Esophagus muscularis mucosa (tissue), 4 donors: ENCODE measurements at places on chromosomes 12 and 14. TPM values are rescaled to one million over a fixed set of nuclear protein-coding genes. Genes with fewer than 3 reads are reported as not detected.

- H3K36me3 ChIP-seq, result no peaks in the 10 kb centered on the region
- H3K4me3 ChIP-seq, result no peak overlapping the region
- H3K27ac ChIP-seq, result no peak overlapping the region
- H3K4me1 ChIP-seq, result no peaks in the 10 kb centered on the region
- H3K27me3 ChIP-seq, result no peaks in the 10 kb centered on the region
- no peak for DNase-seq
Observed at GRCh38 chr12:71797531-71797930, 42.0 kb upstream of the TBC1D15 start.

- no peak for DNase-seq
- H3K27me3 ChIP-seq, result no peaks in the 10 kb centered on the region
- peaks cover 15% of the 10 kb centered on the region for H3K4me1 ChIP-seq
- no peak overlapping the region for H3K4me3 ChIP-seq
- H3K36me3 ChIP-seq, result no peaks in the 10 kb centered on the region
Observed at GRCh38 chr12:98401427-98401826, 114.0 kb upstream of the TMPO start.

GRCh38 chr12:16369156-16369555, 21.7 kb downstream of the MGST1 start:
- no peaks in the 10 kb centered on the region for H3K4me1 ChIP-seq
- H3K4me3 ChIP-seq, result no peak overlapping the region
- H3K27me3 ChIP-seq, result no peaks in the 10 kb centered on the region
- no peak overlapping the region for H3K27ac ChIP-seq
- no peaks in the 10 kb centered on the region for H3K36me3 ChIP-seq

DNA sequence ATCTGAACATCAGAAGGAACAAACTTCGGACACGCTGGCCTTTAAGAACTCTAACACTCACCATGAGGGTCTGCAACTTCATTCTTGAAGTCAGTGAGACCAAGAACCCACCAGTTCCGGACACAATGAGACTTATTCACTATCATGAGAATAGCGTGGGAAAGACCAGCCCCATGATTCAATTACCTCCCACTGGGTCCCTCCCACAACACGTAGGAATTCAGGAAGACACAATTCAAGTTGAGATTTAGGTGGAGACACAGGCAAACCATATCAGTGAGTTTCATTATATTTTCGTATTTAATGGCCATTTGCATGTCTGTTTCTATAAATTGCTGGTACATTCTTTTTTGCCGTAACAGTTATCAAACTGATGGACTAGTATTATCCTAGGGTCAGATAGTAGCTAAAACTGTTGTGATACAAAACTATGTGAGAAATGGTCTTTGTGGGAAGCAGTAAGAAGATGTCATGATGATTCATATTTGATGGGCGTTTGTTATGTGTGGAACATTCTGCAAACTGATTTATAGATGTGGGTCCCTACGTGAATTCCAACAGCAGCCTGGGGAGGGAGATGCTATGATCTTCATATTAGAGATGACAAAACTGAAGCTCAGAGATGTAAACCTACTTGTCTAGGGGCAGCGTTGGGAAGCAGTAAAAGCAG, 282.4 kb upstream of the TMEM132C start:
- no peaks in the 10 kb centered on the region for H3K4me1 ChIP-seq
- no peak overlapping the region for H3K4me3 ChIP-seq
- H3K27me3 ChIP-seq, result peaks cover 3% of the 10 kb centered on the region
- DNase-seq, result no peak
- no peaks in the 10 kb centered on the region for H3K36me3 ChIP-seq

The ABCD2 gene
- 0.69 TPM for total RNA-seq

The PTCSC3 gene
- not detected for total RNA-seq
